Right ventricle myocardium inferior (tissue), 1 donor: ENCODE measurements at places on chromosomes 2 and 18. TPM values are rescaled to one million over a fixed set of nuclear protein-coding genes. Genes with fewer than 3 reads are reported as not detected.

Gene TRAPPC12
- total RNA-seq, result 110 TPM

Gene CDK15
- total RNA-seq, result 0.35 TPM

Gene LINC00305
- not detected for total RNA-seq

Gene FEV
- not detected for total RNA-seq

Gene ARHGEF33
- total RNA-seq, result 0.62 TPM

Gene SRD5A2
- total RNA-seq, result not detected

Gene ZSWIM2
- total RNA-seq, result not detected

Gene NEUROD1
- total RNA-seq, result not detected

Gene DNAH7
- total RNA-seq, result 0.05 TPM

Gene MC4R
- not detected for total RNA-seq

DNA sequence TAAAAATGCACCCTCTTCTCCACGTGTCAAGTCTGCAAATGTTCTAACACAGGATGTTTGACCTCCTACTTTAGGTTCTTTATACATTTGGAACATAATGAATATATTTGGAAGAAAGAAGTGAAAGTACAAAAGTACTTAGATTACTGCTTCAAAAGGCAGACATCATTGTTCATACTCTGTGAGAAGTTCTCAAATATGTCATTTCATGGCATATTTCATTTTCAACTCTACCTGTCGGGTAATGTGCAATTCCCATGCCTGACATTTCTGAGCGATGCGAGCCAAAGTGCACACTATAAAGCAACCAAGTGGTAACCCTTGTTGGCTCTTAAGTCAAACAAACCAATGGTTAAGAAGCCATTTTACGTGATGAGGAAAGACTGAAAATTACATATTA, 7.0 kb downstream of the BUB1 start:
- DNase-seq, result no peak

DNA sequence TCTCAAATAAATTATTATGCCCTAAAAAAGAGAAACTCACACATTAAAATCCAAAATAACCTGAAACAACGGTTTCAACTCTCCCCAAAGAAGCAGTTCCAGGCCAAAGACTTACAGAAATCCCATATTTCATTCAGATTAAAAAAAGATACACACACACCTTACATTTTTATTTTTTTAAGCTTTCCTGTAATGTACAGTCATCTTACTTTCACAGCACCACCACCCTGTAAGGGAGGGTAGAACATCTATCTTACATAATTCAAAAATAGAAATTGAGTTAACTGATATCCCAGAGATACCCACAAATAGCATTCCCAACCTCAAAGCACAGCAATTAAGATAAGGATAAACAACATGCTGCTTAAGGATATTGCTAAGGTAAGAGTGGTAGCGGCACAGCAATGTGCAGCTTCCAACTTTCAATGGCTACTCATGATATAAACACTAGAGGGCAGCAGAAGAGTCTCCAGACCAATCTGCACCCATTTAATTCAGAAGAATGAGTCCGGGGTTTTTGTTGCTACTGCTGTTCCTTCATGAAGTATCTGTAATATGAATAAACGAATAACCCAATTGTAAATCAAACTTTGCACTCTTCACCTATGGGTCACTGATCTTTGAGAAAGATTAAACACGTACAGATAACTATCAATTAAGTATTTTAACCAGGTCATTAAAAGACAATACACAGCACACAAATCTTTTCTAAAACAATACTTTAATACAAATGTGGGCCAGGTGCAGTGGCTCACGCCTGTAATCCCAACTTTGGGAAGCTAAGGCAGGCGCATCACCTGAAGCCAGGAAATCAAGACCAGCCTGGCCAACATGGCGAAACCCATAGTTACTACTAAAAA, 11.3 kb downstream of the GFPT1 start:
- no peak for DNase-seq

- no peak for DNase-seq
Observed at GRCh38 chr18:10523544-10523943, 2.3 kb upstream of the NAPG start.

DNA sequence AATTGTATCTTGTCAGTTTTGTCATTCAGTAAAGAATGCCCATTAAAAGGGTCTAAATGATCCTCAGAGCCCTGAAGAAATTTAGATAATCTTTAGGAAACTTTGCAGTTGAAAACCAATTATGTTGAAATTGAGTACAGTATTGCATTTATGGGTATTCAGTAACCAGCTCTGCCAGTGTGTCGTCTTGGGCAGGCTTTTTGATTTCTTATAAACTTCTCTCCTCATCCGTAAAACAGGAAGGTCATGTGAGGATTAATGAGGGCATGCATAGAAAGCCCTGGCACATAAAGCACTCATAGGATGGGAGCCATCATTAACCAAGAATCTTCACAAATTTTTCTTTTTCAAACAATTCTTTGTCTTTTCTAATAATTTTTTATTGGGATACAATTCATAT, 14.8 kb downstream of the PNO1 start:
- DNase-seq, result no peak

DNA sequence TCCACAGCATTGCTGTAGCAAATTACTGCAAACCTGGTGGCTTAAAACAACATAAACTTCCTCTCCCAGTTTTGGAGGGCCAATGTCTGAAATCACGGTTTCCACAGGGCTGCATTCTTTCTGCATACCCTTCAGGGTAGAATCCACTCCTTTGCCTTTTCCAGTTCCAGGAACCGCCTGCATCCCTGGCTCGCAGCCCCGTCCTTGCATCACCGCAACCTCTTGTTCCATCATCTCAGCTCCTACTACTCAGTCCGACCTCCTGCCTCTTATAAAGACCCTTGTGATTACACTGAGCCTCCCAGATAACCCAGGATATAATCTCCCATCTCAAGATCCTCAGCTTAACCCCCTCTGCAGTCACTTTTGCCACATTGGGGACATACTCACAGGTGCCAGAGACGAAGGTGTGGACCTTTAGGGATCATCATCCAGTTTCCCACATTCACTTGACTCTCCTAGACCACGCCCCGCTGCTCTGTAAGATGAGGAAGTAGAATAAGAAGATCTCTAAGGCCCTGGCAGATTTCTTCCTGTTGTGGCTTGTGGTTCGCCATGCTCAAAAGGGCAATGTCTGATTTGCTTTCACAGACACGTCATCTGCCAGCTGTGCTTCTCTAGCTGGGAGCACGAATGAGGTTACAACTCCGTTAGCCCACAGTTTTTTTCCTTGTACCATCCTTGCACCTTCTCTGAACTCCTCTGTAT, 103.6 kb upstream of the AGAP1 start:
- no peak for DNase-seq

DNA sequence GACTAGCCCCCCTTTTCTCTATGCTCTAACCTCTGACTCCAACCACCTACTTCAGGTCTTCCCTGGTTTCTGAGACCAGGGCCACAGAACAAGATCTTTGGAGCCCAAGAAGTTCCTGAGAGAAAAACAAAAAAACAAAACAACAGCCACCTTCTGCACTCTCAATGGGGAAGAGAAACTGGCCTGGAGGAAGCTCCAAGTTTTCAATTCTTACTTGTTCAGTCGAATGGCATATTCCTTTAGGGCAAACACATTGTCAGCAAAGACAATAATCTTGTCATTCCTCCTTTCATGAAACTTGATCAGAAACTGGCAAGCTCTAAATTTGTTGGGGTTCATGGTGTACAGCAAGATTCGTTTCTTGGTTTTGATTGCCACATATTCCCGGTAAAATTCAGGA, 15.0 kb downstream of the ERCC3 start:
- no peak for DNase-seq

GRCh38 chr2:237355701-237356100, 58.3 kb downstream of the COL6A3 start:
- peak; percentile 68 for DNase-seq

DNA sequence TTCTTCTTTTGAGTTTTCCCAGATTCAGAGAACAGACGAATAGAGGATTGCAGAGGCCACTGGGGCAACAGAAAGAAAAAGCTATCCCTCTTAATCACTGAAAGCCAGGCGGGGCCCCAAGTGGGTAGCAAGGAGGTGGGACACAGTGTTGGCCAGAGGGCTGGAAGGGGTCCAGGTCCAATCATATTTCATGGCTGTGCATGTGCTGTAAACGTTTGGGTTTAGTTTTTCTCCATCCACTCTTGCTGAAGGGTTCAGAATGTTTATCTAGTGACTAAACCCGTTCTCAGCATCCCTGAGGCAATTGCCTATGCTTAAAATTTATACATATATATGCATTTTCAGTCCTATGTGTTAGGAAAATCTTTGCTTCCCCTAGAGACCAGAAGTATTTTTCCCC, 99.4 kb upstream of the EPHA4 start:
- no peak for DNase-seq

DNA sequence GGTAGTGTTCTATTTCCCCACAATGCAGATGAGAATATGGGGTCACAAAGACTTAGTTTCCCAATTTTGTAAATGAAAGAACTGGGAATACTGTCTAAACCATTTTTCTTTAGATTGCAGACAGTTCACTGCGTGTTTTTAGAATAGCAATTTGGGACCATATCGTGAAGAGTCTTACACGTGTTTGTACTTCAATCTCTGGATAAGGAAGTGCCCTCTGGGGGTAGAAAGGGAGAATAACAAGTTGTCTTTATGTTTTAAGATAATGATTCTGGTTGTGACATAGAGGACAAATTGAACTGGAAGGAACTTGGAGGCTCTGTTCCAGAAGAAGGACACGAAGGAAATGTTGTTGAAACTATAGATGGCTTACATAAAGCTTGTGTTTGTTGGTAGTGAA, 457.7 kb downstream of the CBLN2 start:
- no peak for DNase-seq

DNA sequence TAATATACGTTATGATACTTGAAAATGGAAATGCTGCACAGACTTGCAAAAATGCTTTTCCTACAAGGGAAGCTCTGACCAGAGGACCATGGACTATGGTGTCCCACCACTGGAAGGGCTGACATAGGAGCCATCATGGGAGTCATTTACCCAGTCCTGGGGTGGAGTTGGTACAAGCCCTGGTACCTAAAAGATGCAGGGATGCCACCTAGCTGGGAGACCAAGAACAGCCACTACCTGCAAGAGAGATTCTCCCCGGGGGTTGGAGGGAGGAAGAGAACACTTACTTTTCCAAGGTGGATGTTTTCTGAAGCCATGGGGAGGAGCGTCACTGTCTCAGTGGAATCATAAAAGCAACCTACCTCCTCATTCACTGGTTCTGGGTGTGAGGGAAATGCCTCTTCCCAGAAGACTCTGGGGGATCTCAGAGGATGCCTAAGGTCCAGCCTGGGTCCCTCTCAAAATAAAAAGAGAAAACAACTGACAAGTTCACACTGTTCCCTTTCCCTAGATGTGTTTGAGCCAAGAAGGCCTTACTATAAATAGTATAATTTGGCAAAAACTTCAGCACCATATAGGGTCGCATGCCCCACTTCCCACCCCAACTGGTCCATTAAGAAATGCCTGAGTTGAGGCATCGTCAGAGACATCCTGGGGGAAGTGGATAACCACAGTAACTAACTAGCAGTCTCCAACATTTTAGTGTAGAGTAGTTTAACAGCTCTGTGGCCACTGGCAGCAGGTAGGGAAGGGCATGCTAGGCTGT, 39.9 kb downstream of the REEP1 start:
- no peak for DNase-seq

DNA sequence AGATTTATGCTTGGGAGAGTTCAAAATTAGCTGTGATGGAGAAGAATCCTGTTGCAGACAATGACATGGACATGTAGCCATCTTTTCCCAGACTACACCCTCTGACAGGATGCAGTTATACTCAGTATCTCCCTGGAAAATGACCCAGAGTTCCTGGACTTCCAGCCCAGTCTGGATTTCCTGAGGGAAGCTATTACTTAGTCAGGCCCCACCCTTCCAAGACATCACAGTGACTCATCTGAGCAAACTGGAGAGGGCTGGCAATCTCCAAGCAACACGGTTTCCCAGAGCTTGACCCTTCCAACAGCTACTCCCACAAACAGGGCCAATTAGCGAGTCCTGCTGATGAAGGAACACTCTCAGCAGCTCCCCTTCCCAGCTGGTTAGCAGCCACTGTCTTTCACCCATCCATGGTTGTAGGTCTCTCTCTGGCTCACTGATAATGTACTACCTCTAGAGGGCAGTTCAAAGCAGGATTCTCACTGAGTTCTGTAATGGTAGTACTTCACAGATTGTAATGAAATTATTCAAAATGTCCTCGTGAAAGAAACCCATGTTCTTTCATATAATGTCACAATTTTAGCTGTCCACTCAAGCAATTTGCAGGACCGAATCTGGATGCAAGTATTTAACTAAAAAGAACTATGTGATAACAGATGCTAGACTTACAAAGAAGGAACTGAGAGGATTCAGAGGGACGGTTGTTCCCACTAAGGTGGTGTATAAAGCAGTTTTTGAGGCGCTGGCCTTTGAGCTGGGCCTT, 110.2 kb downstream of the MDH1 start:
- DNase-seq, result no peak

DNA sequence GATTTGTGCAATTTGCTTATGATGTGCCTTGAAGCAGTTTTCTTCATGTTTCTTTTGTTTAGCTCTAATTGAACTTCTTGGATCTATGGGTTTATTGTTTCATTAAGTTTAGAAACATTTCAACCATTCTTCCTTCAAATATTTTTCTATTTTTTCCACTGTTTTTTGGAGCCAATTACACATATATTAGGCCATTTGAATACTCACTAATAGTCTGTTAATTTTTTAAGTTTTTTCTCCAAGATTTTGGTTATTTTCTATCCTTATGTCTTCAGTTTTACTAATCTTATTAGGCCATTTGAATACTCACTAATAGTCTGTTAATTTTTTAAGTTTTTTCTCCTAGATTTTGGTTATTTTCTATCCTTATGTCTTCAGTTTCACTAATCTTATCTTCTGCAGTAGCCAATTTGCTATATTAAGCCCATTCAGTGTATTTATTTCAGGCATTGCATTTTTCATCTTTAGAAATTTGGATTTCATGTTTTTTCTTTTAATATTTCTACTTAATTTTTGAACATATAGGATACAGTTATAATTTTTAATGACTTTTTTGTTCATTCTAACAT, 9.5 kb upstream of the TMEM87B start:
- no peak for DNase-seq

DNA sequence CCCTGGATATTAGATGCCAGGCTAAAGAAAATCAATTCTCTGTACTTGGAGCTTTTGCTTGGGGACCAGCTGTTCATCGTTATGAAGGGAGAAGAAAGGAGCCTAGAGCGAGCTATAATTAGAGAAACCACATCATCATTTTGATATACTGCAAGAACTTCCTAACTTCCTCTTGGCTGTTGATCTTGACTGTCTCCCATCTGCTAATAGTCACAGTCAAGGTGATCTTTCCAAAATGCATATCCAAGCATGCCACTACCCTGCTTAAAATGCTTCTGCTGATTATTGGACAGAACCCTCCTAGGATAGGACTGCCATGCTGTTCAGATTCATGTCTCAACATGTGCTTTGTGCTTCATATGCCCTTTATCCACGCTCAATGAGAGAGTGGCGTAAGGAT, 54.8 kb downstream of the RAPGEF4 start:
- no peak for DNase-seq

DNA sequence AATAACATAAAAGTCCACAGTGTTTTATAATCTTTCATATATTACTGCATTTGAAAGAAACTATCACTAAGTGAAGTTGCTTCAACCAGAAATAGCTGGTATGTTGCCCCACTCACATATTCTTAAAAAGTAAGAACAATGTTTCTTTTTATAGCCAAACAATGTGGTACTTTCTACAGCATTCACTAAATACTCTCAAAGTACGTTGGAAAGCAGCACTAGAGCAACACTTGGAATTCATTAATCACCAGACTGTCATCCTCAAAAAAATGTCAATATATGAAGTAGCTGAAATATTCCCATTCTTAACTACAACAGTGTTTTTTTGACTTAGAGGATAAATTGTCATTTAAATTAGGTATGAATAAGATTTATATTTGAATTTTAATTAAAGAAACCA, 32.8 kb downstream of the COBLL1 start:
- DNase-seq, result no peak
